HEK293T (cell line): ENCODE measurements at places on chromosomes 3 and 15.

GRCh38 chr15:74261041-74261440 is 24.9 kb downstream of the CCDC33 start:
- DNase-seq: no peak

- no peak for DNase-seq
Measured at GRCh38 chr3:186823386-186823785, 17.1 kb upstream of the RFC4 start.

DNA sequence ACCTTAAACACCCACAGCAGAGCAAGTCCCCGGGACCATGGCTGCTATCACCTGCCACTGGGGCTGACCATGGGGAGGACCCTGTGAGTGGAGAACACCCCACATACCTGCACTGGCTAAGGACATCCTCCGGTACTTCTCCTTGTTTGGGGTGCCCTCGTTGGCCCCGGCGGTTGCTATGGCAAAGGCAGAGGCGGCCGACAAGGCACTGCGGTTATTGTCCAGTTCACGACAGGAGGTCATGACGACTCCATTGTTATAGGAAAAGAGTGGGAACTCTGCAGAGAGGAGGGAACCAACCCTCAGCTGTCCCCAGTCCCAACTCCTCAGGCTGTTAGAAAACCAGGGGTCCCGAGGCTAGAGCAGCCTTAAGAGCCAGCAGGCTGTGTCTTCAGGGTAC is 54.8 kb upstream of the CTSH start:
- no peak for DNase-seq

DNA sequence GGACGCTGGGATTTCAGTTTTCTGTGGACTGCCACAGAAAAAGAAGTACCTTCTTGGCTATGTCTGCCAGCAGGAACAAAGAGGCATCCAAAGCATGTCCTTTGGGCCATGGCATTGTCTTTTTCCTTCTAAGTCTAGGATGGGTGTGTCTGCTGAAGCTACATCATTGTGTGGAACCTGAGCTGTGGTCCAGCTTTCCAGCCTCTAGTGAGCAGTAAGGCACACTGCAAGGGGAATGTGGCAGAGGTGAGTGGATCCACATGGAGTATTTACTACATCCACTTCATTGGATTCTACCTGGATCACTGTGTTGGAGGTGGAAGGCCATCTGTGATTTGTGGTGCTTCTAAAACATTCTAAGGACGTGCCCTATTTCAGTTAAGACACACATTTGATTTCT is 23.7 kb downstream of the CMTM8 start:
- no peak for DNase-seq

DNA sequence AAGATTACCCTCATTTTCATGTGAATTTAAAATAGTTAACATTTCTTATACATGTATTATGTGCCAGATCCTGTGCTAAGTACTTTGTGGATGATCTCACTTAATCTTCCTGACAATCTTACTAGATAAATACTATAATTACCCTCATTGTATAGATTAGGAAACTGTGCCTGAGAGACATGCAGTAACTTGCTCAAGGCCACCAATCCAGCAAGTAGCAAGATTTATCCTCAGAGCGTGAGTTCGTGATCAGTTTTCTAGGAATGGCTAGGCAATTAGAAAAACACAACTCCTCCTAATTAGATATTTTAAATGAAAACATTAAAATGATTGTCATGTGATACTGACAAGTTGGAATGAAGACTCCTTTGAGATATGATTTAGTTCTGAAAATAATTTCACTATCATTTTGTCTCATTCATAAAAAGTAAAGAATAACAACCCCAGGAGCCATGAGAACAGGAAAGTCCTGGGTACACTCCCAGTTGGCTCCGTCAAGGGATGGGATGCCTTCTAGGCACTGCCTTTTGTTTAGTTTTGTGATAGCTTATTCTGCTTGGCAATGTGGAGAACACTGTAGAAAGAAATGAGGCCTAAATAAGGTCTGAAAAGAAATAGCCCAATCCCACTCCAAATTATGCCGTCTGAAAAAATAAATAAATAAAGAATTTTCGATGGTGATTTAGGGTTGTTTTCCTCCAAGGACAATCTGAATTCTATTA is 61.3 kb downstream of the FBN1 start:
- no peak for DNase-seq

DNA sequence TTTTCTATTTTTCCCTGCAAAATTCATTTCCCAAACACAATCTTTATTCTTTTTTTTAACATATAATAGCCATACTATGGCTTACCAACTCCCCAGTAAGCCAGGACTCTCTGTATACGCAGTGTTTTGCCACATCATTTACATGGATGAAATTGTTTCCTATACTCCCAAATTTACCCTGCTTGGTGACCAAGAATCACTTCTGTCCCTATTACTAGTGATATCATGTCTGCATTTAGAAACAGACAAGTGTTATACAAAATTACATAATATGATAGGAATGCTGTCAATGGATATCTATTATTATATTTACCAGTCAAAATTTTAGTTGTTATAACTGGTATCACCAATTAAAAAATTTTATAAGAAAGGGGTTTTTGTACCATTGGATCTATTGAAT is 77.8 kb downstream of the LIPC start:
- DNase-seq: no peak

DNA sequence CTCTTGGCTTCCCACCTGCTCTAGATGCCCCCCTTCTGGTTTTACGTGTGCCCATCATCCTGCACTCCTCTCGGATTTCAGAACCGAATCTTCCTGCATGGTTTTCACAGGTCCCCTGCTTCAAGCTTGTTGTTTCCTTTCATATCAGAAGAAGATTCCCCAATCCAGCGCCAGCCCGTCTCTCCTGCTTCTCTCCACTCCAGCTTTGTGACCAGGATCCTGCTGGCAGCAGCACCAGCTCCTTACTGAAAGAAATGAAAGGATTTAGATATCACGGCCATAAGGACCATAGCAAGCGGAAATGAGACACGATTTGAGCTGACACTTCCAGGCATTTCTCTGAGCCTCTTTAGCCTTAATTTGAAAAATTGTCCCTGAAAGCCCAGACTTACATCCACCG is 180.3 kb upstream of the UBE3A start:
- no peak for DNase-seq

- DNase-seq: no peak
Measured at GRCh38 chr3:64221571-64222257, 3.6 kb downstream of the PRICKLE2 start.

- no peak for DNase-seq
Measured at GRCh38 chr3:170012683-170013400, 25.0 kb upstream of the GPR160 start.

- no peak for DNase-seq
Measured at GRCh38 chr15:75368689-75369239, 357 bp upstream of the MAN2C1 start.

GRCh38 chr15:65547841-65548240 is 17.6 kb downstream of the HACD3 start:
- no peak for DNase-seq

DNA sequence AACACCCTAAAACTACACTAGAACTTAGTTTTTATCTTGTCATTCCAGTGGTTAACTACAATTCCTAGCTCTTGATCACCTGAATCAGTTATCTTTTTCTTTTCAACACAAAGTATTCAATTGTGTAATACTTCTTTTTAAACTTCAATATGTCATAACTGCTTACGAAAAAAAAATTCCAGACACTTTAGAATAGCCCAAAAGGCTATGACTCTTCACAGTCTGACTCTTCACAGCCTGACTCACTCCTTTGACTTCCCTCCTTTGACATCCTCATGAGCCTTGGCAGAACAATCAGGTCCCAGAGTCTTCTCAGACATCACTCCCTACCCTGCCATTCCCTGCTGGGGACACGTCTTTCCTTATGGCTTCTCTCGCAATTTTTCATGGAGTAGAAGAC is 727.1 kb downstream of the ROBO1 start:
- DNase-seq: no peak

- no peak for DNase-seq
Measured at GRCh38 chr3:1962396-1963088, 136.1 kb upstream of the CNTN4 start.

DNA sequence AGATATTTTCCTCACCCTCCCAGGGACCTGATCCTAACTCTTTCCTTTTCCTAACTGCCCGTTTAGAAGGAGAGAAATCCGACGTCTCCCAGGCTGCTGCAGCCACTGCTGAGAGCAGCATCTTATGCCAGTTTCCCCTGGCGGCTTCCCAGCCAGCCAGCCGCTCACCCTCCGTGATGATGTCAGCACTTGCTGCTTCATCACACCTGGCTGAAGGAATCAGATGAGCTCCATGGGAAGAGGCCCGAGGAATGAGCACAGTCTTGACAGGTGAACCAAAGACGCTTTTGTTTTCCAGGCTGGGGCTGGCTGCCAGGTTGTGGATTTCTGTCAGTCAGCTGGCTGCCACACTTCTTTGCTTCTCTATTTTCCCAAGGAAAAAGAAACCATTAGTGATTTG is 445.1 kb upstream of the RBMS3 start:
- no peak for DNase-seq

- no peak for DNase-seq
Measured at GRCh38 chr3:101530686-101531047, 17.7 kb upstream of the SENP7 start.

GRCh38 chr3:11154036-11154952 is at the start of gene HRH1:
HRH1 (plus strand) TSS chr3:11154493; CDS start chr3:11259038, 104,545 bp downstream.
- DNase-seq: peak; percentile 43

GRCh38 chr3:11671648-11672100 is 28.0 kb upstream of the VGLL4 start:
- DNase-seq: no peak

DNA sequence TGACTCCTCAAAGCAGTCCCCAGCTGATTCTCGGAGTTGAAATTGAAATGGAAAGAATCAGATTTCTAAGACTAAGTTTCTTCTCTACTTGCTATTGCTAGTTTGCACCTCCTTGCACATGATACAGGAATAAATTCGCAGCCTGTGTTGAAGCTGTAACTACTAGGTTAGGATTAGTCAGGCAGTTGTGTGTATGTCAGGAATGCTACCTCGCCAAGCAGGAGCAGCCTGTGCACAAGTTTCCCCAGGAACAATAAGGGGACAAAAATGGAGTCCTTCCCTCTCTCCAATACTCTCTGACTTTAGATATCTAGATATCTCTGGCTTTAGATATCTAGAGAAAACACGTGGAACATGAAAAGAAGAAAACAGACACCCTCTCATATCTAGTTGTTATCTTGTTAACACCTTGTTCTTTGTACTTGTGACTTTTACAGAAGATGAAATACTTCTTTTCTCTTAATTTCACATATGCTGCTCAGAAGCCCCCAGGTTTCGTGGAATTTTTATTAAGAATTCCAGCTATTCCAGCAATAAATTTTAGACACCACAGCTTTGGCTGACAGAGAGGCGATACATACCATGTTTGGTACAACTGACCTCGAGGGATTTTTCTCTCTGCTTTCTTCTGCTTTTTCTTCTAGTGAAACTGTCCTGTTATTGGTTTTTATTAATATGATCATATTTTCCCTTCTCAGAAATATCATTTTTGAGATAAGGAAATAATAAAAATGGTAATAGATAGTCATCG is 56.1 kb upstream of the CMSS1 start:
- no peak for DNase-seq

DNA sequence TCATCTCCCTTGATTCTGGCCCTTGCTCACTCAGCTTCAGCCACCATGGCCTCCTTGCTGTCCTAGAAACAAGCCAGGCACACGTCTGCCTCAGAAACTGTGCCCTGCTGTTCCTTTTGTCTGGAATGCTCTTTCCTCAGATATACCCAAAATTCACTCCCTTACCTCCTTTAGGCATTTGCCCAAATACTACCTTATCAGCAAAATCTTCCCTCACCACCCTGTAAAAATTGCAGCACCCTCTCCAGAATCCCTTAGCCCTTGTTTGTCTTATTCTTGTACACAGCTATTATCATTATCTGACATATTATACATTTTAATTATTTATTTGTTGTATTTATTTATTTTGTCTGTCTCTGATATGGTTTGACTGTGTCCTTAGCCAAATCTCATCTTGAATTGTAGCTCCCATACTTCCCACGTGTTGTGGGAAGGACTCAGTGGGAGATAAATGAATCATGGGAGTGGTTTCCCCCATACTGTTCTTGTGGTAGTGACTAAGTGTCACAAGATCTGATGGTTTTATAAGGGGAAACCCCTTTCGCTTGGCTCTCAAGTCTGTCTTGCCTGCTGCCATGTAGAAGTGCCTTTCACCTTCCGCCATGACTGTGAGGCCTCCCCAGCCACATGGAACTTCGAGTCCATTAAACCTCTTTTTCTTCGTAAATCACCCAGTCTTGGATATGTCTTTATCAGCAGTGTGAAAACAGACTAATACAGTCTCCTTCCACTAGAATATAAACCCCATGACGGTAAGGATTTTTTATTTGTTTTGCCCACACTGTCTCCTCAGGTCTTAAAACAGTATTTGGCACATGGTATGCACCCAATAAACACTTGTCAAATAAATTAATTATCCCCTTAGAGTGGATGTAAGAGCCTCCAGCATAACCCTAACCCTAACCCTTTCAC is 60.0 kb upstream of the STT3B start:
- no peak for DNase-seq

DNA sequence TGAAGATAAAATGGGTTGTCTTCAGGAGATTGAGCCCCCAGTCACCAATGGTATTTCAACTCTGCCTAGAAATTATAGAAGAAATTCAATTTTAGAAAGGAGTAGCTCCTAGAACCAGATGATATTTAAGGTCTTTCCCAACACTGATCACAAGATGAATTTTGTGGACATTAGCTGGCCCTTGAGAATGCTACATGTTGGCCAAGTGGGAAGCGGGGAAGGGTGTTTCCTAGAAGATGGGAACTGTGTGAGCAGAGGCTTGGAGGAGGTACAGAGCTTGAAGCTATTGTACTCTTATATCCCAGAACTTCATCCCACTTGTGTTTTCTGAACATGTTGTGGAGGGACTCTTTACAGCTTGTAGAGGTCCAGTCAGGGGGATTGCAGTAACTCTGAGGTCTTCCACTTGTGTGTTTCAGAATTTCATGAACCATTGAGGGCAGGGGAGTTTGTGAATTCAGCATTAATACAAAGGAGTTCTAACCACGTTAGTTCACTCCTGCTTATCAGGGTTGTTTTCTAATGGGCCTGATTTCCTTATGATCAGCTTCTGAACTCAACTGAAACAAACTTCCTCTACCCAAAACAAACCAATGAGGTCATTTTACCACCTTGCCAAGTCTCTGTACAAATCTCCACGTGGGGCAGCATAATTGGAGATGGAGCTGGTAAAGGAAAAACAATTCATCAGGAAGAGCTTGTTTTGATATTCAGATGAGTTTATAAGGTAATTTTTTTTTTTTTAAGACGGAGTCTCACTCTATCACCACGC is 152.6 kb upstream of the TPM1 start:
- DNase-seq: no peak

DNA sequence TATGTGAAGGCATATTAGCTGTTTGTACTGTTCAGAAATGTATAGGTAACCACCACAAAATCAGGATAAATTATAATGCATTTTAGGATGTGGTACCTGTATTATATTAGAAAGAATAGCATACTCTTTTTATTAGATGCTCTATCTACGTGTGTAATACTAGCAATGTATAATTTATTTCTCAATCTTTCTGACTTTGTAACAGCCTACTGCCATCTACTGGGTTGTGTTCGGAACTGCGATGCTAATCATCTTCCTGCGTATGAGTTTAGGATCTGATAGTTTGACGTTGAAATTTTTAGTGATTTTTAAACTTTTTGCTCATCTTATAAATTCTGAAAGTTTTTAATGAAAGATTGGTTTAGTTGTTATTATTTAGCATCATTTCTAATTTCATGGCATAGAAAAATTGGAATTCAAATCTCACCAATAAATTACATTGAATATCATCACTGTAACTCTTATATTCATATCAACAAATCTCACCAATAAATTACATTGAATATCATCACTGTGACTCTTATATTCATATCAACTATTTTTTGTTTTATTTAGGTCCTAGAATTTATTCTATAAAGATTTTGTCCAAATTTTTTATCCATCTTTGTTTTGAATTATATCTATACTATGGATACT is 322.7 kb upstream of the ZNF717 start:
- peak; percentile 34 for DNase-seq

GRCh38 chr15:73906346-73907034 is 19.8 kb upstream of the LOXL1 start:
- no peak for DNase-seq
